Left renal cortex interstitium (tissue), 4 donors: ENCODE measurements at places on chromosomes 3 and 15. TPM values are rescaled to one million over a fixed set of nuclear protein-coding genes. Genes with fewer than 3 reads are reported as not detected.

Gene GPR62
- polyA plus RNA-seq = 0.83 TPM

Gene NR1I2
- 0.47 TPM for polyA plus RNA-seq

Gene TMF1
- 33.1 TPM for polyA plus RNA-seq

Gene NDUFB4
- polyA plus RNA-seq = 186 TPM

Gene CA12
- polyA plus RNA-seq = 133 TPM

Gene THAP10
- 7.0 TPM for polyA plus RNA-seq

Gene NOX5
- polyA plus RNA-seq = 0.55 TPM

Gene SPTSSB
- 4.5 TPM for polyA plus RNA-seq

Gene CHAC1
- 4.0 TPM for polyA plus RNA-seq

Gene SLC41A3
- 85.7 TPM for polyA plus RNA-seq

Gene CCR3
- not detected for polyA plus RNA-seq

Gene TUSC7
- not detected for polyA plus RNA-seq

GRCh38 chr15:77851086-77851485 lies 218.4 kb upstream of the LINGO1 start:
- no peak for DNase-seq

GRCh38 chr3:128486681-128487537 lies 6.1 kb downstream of the GATA2 start:
- no peak for DNase-seq

GRCh38 chr15:66862940-66863335 lies 160.9 kb downstream of the SMAD6 start:
- DNase-seq = no peak

DNA sequence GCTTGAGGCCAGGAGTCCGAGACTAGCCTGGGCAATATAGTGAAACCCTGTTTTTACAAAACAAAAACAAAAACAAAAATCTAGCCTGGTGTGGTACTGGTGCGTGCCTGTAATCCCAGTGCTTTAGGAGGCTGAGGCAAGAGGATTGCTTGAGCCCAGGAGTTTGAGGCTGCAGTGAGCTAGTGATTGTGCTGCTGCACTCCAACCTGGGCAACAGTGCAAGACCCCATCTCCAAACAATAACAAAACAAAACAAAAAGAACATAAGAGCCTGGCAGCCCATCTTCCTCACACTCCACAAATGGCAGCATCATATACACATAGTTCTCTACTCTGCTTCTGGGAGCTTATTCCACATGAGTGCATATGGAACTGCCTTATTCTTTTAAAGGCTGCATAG lies 2.2 kb upstream of the TRH start:
- no peak for DNase-seq

- DNase-seq = no peak
Observed at GRCh38 chr15:101461097-101461496, 28.4 kb downstream of the PCSK6 start.

DNA sequence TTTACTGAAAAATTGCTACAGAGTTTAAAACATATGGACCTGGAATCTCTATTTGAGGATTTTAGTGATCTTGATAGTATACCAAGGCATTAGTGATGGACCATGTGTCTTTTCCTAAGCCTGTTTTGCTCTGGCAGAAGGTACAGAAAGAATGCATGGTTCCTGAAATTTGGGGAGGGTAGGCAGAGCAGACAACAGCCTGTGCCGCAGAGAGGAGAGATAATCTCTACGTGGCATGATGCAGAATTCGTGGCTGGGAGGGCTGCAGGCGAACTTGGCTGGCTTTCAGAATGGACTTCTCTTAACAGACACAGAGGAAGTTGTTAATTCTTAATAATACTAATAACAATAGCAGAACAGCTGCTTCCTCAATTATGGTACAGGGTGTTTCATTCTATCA lies 137.5 kb upstream of the FOXB1 start:
- DNase-seq = no peak

- no peak for DNase-seq
Observed at GRCh38 chr3:66163222-66163621, 57.6 kb upstream of the SLC25A26 start.

DNA sequence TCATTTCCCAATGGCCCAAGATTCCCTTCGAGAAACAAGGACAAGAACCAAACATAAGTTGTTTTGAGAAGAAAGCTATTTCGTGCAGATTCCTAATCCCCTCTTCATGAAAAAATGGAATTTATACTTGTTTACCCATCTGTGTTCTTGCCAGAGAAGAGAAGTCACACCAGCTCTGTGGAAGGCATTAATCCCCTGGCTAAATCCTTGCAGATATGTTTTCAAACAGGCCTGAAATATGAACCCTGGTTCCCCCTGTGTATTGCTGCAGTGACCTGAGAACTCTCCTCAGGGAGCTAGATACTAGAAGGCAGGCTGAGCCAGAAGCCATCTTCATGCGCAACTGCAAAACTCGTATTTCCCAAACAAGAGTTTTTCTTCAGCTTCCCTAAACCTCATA lies 337.7 kb downstream of the NEK10 start:
- DNase-seq = no peak

GRCh38 chr3:170448584-170448983 lies 29.9 kb downstream of the CLDN11 start:
- no peak for DNase-seq

DNA sequence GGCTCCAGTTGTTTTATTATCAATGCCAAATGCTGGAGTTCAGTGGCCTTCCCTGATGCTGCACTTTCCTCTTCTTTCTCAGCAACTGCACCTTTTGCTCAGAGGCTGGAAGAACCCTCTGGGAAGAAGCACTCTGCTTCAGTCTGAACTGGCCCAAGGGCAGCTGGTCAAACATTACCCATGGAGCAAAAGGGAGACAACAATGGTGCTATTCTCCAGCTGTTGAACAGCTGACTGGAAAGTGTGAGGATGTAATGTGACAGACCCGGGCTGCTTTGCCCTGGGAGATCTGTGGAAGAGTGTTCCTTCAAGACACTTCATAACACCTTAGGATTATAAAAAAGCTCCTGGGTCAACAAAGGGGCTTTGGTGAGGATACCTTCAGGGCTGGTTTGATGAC lies 84.9 kb downstream of the EPHB1 start:
- DNase-seq = no peak

GRCh38 chr15:92870010-92870591 lies 30.0 kb upstream of the CHD2 start:
- no peak for DNase-seq

DNA sequence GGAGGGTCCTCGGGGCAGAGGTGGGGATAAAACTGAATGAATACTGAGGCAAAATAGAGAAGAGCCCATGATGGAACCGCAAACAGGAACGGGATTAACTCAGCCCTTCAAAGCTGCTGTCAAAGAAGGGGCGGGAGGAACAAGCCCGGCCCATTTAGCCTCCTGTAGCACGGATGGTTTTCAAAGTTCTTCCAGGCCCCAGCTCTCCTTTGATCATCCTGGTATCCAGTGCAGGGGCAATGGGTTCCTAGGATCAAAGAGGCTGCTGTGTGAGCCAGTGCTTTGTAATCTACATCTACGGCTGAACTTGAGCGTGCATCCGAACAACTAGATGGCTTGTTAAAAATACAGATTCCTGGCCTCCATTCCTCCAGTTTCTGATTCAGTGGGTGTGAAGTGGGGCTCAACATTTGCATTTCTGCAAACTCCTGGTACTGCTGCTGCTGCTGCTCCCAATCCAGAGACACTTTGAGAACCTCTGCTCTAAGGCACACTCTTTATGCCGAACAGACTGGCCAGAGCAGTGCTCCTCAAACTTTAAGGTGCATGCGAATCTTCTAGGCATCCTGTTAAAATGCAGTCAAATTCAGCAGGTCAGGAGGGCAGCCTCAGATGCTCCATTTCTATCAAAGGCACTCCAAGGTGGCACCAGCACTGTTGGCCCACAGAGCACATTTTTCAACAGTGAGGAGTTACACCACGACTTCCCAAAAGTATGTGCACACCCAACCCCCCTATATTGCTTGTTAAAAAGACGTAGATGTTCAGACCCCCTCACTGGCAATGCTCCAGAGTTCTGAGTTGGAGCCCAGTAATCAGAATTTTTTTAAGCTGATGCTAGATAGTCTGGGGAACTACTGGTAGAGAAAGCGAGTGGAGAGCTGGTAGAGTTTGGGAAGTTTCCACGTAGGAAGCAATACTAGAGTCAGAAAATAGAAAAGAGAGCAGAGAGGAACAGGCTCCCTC lies 5.6 kb downstream of the GALNT15 start:
- no peak for DNase-seq

DNA sequence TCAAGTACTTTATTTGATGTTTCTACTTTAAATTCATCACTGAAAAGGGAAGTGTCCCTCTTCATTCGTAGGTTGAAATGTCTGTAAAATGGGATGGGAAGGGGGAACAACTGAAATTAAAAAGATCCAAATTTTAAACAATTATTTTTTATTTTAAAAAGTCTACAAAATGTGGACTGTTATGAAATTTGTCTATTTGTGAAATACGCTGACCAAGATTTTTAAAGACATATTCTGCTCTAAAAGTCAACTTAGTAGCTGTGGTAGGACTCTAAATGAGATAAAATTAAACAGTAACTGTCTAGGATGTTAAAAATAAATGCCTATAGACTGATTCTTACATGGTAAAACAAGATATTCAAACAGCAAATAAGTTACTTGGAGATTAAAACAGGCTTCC lies 67.3 kb downstream of the ADAM10 start:
- DNase-seq = no peak

DNA sequence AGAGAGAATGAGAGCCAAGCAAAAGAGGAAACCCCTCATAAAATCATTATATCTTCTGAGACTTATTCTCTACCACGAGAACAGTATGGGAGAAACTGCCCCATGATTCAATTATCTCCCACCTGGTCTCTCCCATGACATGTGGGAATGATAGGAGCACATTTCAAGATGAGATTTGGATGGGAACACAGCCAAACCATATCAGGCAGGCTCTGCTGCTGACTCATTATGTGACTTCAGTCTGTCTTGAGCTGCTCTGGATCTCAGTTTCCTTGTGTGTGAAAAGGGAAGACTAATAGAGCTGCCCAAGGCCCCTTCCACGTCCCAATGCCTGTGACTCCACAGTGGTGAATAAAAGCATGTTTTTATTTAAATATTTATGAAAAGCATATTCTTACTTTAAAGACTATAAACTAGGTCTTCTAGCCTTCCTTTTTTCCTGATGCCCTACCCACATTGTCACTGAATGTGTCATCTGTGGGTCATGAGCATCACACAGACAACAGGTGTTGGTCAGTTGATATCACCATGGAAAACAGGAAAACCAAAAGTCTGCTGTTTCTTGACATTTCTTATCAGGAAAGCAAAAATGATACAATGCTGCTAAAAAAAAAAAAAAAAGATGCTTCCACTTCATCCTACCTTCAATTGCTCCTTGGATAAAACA lies 96.0 kb upstream of the PPP2R3A start:
- DNase-seq = no peak

DNA sequence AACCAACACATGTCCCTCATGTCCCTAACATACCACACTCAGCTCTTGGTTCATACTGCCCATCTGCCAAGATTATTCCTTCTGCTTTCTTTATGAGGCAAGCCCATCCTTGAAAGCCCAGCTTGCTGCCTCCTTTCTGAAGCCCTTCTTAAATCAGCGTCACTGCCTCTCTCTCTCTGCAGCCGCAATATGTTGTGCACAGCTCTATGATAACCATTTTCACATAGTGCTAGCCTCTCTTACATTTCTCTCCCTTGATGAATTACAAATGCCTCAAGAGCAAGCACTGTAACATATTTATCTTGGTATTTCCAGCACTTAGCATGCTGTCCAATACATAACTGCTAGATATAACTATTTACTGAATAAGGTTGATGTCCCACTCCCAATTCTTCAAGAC lies 86.5 kb downstream of the TNIK start:
- DNase-seq = no peak

DNA sequence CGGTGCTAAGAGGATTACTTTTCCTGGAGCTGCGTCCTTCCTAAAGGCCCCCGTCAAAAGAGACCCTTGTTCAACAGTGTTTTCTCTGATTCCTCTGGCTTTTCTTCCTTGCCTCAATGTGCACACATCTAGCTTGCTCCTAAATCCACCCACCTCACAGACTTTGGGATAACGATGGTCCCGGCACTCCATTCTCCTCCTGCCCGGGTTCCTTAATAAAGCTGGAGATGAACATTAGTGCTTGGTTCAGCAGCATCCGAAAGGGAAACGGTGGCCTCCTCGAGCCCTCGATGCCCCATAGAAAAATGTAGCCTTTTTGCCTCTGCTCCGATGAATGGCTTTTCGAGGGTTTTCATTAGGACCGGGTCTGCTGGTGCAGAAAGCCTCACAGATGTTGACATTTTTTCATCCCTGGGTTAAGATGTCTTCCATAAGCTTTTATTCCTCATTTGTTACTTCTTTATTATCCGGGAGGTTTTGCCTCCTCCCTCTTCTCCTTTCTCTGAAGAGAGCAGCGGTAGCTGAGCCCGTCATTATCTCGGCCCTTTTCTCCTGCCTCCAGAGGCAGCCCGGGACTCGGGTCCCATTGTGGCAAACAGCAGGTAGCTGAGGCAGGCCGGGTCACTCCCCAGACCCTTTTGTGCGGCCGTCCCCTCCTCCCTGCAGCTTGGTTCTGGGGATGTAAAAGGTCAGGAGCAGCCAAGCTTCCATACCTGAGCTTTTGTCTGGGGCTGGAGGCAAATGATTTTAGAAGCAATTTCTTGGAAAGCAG lies 64.6 kb downstream of the CPN2 start:
- DNase-seq = no peak

GRCh38 chr3:99418209-99418635 lies 220.2 kb upstream of the COL8A1 start:
- DNase-seq = no peak

DNA sequence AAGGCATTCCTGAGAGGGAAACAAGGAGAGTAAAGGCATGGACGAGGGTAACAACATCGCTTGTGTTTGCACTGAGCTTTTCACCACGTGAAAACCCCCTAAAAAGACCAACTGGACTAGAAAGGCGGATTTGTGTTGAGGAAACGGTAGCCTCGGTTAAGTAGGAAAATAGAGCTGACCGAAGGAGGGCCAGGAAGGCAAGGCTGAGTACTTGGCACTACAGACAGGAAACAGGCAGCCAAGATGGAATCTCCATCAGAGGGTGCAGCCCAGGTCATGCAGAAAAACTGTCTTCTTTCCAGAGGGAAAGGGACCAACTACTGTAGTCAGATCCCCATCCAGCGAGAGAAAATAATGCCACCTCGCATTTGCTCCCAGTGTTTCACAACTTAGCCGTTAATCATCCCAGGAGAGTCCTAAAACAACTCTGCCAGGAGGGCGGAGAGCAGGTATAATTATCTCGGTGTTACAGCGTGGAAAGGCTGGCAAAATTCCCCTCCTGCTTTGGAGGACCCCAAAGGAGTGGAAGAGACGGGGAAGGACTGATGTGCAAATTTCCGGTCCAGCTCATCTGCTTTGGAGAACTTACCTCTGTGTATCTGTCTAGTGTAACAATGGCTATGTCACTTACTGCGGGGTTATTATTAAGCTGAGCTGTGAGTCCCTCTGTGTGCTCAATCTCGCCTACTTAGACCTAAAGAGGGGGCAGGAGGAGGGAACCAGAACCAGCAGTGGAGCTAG lies 77.2 kb downstream of the MYO1E start:
- DNase-seq = no peak

- no peak for DNase-seq
Observed at GRCh38 chr3:185815391-185816282, 9.2 kb downstream of the IGF2BP2 start.

- DNase-seq = no peak
Observed at GRCh38 chr3:39501059-39501458, 33.6 kb downstream of the MOBP start.

- DNase-seq = no peak
Observed at GRCh38 chr3:18396428-18396827, 28.7 kb downstream of the SATB1 start.

- DNase-seq = no peak
Observed at GRCh38 chr15:34808016-34808415, 12.7 kb upstream of the ACTC1 start.
